ENCODE measurements at places on chromosomes 16 and 17.
A peak's percentile ranks its signal among the peaks of the same experiment; 100 is the strongest.

DNA sequence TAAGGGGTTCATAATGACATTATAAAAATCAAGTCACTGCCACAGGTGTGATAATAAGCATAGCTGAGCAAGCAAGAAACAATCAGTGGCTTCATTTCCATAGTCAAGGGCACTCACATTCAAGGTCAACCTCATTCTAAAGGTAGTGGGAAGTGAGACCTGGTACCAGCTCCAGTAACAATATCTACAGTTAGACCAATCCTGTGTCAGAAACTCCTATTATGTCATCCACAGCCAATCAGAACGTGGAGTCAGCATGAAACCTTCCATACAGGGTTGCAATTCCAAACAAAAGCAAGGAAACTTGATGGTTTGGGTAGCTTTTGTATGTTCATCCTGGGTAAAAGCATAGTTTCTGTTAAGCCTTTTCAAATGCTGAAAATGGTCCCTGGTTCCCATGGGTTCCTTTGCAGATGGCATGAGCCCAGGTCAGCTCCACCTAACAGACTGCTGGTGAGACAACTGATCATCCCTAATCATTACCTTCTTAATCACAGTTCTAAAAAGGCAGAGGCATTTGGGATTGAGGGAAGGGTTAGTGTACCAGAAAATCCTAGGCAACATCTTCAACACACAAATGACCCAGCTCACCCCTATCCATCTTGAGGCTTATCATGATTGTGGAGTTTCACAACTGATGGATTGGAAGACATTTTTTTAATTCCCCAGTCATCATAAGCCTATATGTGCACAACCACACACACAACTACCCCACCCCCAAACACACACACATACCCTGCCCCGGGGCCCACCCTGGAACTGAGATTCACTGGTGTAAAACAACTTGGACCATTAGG is 30.4 kb downstream of the TEX2 start:
- DNase-seq: no peak

- DNase-seq: no peak
Measured at GRCh38 chr16:82709987-82710386, 83.2 kb downstream of the CDH13 start.

GRCh38 chr17:61401389-61402072 is 1.9 kb downstream of the TBX2 start:
- no peak for DNase-seq

DNA sequence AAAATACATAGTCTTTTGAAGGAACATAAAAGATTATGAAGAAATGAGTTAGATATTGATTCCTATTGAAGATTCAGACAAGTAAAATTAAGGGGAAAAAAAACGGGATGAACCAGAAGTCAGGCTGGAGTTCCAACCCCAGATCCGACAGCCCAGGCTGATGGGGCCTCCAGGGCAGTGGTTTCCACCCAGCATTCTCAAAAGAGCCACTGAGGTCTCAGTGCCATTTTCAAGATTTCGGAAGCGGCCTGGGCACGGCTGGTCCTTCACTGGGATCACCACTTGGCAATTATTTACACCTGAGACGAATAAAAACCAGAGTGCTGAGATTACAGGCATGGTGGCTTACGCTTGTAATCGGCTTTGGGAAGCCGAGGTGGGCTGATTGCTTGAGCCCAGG is 9.5 kb downstream of the STH start:
- no peak for DNase-seq

DNA sequence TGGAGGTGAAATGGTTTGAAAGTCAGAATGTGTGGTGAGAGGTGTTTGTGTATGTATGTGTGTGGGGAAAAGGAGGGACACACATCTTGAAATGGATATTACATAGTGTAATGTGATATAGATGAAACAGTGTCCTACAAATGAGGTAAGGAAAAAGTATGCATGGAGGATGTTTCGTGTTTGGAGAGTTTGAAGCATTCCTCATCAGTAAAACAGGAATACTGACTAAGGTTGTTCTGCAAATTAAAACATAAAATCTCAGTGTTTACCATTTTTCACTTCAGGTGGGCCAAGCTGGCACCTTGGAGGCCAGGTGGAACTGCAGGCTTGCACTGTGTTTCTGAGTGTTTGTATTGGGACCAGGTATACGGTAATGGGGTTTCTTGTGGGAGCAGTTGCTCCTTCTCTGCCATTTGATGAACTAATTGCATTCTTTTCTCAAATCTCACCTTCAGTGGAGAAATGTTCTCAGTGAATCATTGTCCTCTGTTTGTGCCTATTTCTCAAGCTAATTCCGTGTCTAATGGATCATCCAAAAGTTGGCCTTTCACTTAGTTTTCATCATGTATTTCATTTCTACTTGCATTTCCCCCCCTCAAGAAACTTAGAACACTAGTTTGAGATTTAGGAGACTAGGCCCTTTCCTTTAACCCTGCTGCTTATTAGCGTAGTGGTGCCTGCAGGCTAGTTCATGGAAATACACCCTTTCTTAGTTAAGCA is 8.2 kb upstream of the TBKBP1 start:
- no peak for DNase-seq

DNA sequence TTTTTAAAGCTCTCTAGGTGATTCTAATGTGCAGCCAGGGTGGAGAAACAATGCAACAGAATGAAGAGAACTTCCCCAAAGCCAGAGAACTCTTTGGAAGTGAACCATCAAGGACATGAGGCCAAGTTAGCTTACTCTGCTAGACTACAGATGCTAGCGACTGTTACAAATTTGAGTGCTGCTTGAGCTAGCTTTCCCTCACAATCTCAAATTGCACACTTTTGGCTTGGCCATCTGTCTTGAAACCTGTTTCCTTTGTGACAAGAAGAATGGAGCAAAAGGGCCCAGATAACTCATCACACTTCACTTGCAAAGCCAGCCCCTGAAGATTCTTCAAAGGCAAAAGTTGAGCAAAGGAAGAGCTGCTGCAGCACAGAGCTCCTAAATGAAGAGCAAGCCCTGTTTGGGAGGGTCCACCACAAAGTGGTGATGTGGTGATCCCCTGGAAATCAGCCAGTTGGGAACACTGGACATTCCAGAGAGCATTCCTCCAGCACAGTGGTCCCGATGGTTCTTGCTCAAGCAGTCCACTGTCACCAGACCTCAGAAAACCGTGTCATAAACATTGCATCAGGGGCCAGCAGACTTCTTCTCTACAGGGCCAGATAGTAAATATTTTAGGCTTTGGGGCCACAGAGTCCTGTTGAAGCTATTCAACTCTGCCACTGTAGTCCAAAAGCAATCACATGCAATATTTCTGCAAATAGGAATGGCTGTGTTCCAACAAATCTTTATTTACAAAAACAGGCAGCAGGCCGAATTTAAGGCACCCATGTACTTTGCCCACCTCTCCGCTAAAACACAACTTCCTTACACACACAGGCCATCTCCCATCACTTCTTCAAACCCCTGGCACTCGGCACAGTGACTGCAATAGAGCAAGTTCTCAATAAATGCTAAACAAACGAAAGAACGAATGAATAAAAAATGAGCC is 21.2 kb downstream of the SLC39A11 start:
- peak; percentile 86 for DNase-seq

DNA sequence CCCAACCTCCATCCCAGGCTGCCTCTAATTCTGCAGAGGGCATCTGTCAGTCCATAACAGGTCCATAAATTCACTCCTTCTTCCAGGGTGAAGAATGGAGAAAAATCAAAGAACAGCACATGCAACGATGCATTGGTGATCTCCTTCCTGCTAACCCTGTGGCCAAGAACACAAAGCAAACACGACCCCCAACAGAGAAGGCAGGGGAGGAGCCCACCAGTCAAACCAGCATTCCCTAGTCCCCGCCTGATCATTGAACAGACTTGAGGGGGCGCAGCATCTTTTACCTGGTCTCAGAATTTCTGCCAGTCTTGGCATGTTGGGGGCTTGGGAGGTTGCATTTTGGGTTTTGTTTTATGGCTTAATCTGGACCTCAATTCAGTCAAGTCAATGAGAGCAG is 476.0 kb downstream of the SLC39A11 start:
- no peak for DNase-seq

GRCh38 chr17:49859991-49860953 is 12.4 kb upstream of the TAC4 start:
- DNase-seq: no peak

DNA sequence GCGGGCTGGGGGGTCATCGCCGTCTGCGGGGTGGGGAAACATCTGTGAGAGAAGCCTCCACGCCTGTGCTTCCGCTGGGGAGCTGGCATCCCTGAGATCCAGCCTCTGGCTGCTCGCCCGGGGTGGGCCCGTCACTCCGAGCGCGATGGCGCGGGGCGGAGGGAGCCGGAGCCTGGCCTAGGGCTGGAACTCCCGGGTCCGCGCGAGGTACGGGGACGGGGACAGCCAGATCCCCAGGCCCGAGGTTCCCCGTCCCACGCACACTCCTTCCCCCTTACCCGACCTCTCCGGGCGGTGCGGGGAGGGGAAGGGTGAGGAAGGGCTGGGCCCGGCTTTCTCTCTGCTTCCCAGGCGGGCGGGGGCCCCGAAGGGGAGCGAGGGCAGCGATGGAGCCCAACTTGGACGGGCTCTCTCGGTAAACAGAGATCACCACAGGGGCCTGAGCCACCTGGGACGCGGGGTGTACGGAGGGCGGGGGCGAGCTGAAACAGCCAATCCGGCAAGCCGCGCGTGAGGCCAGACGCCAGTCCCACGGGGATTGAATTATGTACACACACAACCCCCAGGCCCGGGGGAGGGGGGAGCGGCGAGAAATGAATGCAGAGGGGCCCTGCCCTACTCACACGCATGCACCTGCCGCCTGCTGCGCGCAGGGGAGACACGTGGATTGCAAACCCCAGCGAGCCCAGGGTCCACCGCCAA is at the start of gene SLC16A11:
Gene SLC16A11, minus strand, starts transcription at position 596 of the 702 bp plus-strand sequence. Its CDS starts 579 bp downstream, at position 17.
- DNase-seq: peak; percentile 52

DNA sequence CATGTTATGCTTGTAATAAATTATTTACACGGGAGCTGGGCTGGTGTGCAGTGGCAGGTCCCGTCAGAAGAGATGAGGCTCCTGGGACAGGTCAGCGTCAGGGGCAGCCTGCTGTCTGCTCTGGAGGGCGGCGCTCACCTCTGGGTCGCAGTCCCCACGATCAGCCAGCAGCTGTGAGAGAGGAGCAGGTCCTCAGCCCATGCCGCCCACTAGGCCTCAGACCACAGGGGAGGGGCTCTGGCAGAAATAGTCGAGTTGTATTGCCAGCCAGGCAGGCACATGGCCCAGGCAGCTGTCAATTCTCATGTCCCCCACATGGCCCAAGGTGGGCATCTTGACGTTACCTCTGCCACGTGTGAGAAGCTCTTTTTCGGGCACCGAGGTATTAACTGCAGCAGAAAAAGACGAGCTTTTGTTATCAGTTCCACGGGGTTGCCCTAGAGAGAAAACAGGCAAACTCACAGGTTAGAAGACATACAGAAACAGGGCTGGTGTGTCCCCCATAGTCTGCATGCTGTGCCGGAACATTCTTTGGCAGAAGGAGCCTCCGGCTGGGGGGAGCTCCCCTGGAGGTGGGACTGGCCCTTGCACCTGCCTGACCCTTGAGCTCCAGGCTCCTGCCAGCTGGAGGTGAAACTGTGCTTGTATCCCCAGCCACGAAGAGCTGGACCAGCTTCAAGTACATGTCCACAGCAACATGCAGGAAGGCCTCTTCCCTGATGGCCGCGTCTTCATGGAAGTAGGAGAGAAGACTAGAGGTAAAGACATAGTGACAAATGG is 17.4 kb downstream of the ZNF276 start:
- DNase-seq: no peak

DNA sequence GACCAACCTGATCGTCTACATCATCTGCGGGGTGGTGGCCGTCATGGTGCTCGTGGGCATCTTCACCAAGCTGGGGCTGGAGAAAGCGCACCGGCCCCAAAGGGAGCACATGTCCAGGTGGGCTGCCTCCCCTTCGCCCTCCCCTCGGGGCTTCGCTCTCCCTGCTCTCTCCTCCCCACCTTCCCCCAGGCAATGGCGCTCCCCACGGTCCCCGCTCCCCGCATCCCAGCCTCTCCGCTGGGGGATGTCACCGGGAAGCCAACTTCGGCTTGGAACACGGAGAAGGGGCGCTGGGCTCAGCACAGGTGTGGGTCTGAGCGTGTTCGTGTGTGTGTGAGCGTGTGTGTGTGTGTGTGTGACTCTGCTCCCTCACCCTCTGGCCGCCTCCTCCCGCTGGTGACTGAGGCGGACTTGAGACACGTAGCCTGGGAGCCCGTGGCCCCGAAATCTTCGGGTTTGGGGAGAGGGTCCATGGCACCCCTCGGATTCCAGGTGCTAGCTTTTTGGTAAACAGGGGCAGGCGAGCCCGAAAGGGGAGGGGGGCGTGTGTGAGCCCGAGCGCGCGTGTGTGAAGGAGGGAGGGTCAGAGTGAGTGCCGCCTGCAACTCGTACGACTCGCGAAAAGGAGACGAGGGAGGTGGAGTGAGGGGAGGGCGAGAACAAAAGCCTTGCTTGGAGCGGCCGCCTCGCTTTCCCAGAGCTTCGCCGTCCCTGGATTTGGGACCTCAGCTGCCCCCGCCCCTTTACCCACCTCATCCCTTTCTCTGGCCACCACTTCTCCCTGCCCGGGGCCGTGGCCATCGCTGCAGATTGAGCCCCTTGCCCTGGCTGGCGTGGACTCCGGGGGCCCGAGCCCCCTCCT is 1.3 kb downstream of the SHISA9 start:
- no peak for DNase-seq

- peak; percentile 32 for DNase-seq
Measured at GRCh38 chr17:33169580-33170285, 123.4 kb downstream of the ASIC2 start.

DNA sequence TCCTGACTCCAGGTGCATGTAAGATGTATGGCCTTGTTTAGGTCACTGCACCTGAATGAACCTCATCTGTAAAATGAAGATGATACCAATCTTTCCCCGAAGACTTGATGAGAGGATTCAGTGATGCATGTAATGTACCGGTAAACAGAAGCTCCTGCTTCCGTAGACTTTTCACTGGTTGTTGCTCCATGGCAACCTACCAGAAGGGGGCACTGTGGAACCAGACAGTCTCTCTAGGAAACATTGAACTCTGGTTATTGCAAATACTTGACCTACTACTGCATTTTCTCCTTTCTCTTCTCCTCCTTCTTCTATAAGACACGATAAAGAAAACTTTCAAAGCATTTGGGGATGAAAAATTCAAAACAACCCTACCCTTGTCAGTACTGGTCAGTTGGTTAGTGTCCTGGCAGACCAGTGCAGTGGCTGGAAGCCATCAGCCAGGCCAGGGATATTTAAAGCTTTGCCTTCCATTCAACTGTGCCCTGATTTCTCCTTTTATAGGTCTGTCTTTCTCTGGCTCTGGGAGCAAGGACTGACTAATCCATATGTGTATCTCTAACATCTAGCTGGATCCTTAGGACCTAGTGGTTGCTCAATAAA is 667.4 kb upstream of the SALL1 start:
- peak; percentile 44 for DNase-seq

- no peak for DNase-seq
Measured at GRCh38 chr17:6455321-6455705, 11.1 kb downstream of the PIMREG start.

DNA sequence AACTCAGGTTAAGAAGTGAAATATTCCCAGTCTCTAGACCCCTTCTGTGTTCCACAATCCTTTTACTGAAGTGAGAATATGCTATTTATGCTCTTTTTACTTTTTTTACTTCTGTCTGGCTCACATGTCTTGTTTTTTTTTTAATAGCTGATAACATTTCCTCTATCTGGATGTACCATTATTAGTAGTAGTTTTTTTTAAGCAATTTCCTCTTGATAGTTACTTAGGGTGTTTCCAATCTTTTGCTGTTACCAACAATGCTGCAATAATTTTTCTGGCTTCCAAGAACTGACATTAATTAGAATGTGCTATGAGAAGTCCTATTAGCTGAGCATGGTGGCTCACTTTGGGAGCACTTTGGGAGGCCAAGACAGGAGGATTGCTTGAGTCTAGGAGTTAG is 32.0 kb downstream of the KSR1 start:
- no peak for DNase-seq

All from fibroblast of skin of scalp (primary cell).